ENCODE measurements at places on chromosomes 6 and 20.
A peak's percentile ranks its signal among the peaks of the same experiment; 100 is the strongest.

DNA sequence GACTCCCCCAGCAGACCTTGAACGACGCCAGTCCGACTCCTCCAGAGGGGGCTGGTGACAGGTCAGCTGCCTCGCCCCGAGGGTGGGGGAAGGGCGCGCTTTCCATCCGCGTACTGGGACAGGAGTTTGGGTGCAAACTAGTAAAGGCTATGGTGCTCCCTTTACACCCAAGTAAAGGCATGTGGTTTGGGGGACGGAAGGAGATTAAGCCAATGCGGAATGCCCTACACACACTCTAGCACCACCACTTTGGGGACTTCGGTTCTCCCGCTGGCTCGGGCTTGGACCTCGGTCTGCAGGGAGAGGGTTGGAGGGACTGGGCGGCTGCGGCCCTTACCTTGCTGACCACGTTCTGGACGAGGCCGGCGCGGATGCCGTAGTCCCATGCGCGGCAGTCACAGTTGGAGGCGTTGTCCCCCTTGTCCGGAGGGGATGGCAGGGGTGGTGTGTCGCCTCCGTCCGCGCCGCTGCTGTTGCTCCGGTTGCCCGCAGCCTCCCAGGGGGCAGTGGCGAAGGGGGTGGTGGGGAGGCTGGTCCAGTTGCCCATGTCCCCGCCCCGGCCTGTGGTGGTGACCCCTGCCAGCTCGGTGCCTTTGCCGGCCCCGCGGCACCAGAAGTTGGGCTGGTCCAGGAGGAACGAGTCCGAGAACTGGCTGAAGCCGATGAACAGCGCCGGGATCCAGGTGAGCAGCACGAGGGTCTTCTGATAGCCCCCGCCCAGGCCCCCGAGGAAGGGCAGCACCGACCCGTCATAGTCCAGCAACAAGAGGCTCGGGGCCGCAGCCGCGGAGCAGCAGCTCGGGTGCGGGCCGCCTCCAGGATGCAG is 1.1 kb downstream of the SLC22A23 start:
- DNase-seq, result peak; percentile 55

GRCh38 chr20:10558635-10559187 is 115.1 kb downstream of the JAG1 start:
- DNase-seq, result no peak

GRCh38 chr20:5510446-5510845 is 193.7 kb upstream of the PROKR2 start:
- peak; percentile 82 for DNase-seq

GRCh38 chr20:2991532-2991931 is 51.9 kb upstream of the GNRH2 start:
- no peak for DNase-seq

- no peak for DNase-seq
Measured at GRCh38 chr20:251354-251753, 6.2 kb upstream of the DEFB132 start.

GRCh38 chr6:104324301-104324700 is 535.4 kb downstream of the HACE1 start:
- no peak for DNase-seq

DNA sequence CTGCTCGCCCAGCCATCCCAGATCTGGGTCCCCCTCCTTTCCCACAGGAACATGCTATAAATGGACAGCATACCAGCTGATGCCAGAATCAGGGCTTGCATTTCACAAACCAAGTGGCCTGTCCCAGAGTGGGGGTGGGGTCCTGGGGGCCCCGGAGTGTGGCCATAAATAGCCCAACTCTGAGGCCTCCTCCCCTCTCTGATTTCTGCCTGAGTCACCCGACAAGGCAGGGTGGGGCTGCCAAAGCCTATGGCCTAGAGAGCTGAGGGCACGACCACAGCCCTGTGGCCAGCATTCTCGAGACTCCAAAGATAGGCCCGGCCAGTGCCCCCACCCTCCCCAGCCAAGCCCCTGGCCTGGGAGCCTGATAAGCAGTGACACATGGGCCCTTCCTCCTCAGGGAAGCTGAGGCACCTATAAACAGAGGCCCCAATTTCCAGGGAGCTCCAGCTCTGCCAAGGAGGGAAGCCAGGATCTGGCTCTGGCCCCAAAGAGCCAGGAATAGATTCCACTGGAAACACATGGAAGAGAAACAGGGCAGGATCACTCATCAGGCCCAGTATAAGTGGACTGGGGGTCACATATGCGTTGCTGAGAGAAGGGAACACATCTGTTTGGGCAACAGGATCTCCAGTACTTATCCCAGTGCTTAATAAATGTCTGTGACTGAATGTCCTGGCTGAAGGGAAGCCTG is 20.3 kb downstream of the SNTA1 start:
- no peak for DNase-seq

- no peak for DNase-seq
Measured at GRCh38 chr6:136251394-136251793, 1.3 kb upstream of the MTFR2 start.

DNA sequence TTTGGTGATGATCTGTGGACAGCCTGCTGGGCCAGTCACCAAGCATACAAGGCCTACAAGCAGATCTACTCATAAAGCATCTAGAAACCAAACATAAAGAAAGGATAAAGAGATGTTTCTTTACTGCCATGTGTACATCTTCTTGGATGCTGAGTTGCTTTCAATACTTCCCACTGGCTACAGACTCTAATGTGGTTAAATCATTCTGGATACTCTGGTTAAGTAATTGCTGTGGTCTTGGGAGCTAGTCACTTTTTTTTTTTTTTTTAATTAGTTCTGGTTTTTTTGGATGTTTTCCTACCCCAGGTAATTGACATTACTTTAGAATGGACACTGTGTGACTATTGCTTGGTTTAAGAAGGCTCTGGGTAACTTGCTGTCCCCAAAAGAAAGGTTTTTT is 215.4 kb upstream of the RUNX2 start:
- no peak for DNase-seq

GRCh38 chr6:36751091-36751490 is 53.5 kb downstream of the RAB44 start:
- no peak for DNase-seq

- no peak for DNase-seq
Measured at GRCh38 chr6:13267142-13267651, 61.1 kb downstream of the TBC1D7 start.

DNA sequence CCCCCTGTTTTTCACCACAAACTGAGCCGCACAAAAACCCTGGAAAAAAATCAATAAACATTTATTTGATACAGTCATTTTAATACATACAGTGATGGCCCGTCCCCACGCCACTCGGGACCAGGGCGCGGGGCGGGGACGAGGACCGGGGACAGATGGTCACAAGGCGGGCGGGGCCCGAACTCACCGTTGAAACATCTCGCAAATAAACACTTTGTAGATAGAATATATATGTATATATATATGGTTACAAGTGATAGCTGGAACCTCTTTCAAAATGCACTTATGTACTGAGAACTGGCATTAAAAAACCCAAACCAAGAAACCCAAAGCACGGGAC is 418 bp upstream of the UCKL1 start:
- DNase-seq, result no peak

DNA sequence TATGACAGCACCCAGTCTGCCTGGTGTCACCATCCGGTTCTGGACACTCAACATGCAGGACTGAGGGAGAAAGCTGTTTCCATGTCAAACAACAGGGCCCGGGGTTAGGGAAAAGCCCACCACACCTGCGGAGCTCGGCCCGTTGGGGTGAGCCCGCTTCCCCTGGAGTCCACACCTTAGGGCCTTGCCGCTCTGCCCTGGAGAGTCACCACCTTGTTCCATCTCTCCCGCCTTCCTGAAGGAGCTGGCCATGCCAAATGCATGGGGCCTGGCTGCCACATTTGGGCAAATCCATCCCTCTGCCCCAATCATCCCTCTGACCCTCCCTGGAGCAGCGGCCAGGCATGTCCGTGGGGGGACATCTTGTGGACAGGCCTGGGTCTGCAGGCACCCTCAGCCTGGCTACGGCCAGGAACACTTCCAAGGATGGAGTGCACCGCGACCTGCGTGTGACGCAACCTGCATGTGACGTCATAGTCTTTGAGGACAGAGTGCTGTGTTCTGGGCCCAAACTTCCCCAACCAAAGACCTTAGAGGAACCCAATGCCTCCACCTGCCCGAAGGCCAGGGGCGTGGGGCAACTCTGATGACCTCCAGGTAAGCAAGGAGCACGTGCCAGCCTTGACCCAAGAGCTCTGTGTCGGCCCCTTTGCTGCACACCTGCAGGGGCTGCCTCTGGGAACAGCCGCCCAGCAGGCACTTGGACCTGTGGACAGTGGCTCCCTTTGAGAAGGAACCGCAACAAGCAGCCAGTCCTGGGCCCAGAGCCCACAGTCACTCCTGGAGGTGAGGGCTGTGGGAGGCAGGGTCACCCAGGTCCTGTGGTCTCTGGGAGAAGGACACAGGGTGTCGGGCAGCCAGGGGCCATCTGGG is 1.7 kb downstream of the CABLES2 start:
- DNase-seq, result peak; percentile 83

GRCh38 chr6:117505311-117505710 is 22.8 kb downstream of the DCBLD1 start:
- no peak for DNase-seq

DNA sequence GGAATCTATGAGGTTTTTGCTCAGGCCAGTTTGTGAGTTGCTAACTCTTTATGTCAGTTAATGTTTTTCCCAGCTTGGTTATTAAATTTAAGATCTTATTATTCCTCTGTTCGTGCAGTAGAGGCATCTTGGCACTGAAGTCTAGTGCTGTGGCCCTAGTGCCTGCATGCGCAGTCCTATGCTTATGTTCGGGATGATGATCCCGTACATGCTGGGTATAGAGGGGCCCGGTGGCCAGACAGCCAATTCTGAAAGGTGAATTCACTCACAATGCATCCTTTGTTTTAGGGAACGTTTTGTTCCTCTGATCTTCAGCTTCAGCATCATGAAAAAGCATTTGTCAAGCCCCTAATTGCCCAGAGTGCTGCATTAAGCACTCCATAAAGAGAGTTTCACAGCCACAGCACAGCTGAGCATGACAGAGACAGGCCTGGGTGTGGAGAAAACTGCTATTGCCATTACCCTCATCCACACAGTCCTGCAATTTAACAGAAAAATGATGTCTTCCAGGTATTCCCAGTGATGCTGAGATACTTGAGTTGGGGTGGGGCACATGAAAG is 39.8 kb upstream of the BACH2 start:
- no peak for DNase-seq

DNA sequence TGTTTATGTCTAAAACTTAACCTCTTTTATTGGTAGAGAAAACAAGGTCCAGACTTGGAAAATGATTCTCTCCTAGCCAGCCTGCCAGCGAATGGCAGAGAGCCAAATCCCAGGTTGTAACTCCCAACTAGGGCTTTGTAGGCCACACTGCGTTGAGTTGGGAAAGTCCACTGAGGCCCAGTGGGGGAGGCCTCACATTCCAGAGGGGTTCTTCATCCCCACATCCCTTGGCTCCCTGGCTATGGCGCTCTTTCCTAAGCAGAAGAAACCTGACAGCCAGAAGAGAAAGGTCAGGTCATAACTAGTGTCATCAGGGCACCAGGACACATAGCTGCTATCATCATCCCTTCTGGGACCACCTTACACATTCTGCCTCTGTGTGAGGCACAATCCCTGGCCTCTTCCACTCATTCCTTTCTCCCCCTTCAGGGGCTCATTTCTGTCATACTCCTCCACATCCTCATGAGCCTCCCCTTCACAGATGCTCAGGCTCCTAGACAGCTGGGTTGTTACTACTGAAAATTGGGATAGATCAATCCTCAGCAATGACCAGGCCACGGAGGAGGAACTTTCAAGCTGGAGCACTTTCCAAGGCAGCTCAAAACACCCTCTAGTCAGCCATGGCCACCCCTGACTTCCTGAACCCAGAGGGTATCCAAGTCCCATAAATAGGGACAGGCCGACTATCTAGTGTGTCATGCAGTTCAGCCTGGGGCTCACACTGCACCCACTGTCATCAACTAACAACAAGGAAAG is 48.6 kb downstream of the TCP11 start:
- no peak for DNase-seq

DNA sequence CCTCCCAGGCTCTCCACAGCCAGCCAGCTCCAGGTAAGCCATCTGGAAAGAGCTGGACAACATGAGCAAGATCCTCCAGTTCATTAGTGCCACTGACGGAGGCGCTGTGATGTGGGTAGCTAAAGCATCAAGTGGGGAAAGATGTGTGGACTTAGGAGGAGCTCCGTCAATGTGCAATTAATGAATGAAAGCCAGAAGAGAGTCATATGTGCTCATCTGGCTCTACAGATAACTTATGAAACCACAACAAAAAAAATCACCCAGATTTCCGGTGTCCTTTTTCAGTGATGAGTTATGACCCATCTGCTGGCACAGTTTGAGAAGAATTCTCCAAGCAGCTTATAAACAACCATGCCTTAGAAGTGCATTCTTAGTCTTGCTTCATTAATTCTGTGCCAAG is 311.7 kb upstream of the PLCB4 start:
- DNase-seq, result no peak

- no peak for DNase-seq
Measured at GRCh38 chr6:158756126-158756525, 63.0 kb downstream of the EZR start.

DNA sequence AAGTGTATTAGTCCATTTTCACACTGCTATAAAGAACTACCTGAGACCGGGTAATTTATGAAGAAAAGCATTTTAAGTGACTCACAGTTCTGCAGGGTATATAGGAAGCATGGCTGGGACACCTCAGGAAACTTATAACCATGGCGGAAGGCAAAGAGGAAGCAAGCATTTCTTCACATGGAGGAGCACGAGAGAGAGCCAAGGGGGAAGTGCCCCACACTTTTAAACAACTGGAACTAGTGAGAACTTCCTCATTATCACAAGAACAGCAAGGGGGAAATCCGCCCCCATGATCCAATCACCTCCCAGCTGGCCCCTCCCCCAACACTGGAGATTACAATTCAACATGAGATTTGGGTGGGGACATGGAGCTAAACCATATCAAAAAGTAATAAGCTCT is 28.3 kb upstream of the B3GAT2 start:
- no peak for DNase-seq

GRCh38 chr6:122790028-122790422 is 967 bp downstream of the SMPDL3A start:
- DNase-seq, result peak; percentile 39

DNA sequence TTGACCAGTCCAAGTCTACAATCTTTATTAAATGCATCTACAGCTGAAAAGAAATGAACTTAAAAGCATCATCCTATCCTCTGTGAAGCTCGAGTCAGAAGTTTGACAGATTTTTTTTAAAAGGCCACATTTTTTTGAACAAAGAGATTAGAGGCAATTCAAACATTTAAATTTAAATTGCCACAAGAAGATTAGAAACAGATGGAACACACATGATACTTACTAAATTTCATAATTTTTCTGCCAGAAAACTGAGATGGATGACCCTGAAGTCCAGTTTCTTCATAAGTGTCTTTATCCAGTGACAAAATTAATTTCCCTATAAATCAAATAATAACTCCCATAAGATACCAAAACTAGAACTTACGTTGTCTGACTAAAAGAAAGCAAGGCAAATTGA is 4.3 kb downstream of the RPP40 start:
- DNase-seq, result no peak

GRCh38 chr20:59150821-59151251 is 12.8 kb upstream of the ZNF831 start:
- DNase-seq, result no peak
